ENCODE measurements at places on chromosomes 2 and 18.
A peak's percentile ranks its signal among the peaks of the same experiment; 100 is the strongest.

GRCh38 chr2:11012131-11012693 lies 100.5 kb downstream of the KCNF1 start:
- no peak for DNase-seq

DNA sequence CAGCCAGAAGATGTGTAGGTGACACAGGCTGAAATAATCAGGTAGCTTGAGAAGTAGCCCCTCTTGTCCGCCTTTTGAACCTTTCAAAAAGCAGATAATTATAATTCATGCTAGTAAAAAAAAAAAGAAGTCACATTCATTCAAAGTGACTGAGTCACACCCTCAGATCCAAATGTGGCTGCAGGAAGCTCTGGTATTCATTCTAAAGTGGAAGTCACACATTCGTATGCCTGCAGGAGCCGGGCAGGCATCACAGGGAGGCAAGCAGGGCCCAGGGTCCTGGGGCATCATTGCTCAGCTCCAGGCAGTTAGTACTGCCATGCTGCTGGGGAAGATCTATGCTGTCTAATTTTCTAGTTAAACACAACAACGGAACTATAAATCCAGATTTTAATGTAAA lies 21.7 kb upstream of the RAB11FIP5 start:
- DNase-seq: no peak

DNA sequence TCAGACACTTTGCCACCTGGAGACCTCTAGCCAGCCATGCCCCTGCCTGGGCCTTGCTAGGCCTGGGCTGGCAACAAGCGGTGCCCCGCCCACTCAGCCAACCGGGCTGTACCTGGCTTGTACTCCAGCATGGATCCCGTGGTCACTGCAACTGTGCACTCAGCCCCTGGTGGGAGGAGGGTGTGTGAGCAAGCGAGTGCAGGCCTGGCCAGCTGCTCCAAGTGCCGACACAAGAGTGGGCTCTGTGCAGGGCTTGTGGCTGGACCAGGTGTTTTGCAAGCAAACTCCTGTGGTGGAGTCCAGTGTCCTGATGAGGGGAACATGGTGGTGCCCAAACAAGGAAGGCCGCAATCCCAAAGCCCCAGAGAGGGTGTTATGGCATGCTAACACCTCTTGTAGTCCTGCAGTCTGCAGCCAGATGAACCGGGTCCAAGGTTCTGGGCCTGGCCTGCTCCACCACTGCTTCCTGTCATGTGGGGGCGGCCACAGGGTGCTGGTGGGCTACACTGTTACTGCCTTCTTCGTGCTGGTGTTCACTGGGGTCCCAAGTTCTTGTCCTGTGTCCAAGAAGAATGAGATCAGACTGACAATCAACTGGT lies 60.1 kb upstream of the CD28 start:
- DNase-seq: no peak

GRCh38 chr2:187497858-187498463 lies 49.9 kb upstream of the CALCRL start:
- DNase-seq: no peak

DNA sequence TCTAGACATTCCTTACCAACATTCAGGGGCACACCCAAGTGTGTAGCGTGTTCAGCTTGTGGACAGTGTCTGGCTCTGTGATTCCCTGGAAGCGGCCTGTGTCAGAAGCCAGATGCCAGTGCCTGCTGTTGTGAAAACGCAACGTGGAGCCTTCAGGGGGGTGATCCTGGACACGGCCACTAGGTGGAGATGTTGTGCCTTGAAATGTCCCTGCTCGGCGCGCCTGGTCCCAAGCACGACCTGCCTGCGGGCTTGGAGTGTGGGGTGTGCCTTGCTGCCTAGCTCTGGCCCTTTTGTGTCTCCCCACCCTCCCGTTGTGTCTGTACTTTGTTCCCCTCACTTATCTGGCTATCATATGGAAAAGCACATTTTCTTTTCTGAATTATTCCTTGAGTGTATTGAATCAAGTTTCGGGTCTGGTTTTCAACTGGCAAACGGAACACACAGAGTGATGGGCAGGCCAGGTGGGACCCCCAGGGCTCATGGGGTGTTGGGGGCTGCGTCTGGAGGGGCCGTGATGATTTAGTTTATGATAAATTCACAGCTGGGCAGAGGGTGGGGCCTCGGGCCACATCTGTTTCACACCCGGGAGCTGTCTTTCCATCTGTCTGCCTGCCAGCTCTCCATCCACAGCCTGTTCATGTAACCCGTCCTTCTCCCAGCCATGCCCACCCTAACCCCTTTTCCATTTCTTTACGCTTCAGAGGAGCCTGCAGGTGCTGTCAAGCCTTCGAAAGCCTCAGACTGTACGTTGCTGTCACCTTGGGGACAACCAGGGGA lies 95.5 kb downstream of the DYSF start:
- DNase-seq: peak; percentile 12

DNA sequence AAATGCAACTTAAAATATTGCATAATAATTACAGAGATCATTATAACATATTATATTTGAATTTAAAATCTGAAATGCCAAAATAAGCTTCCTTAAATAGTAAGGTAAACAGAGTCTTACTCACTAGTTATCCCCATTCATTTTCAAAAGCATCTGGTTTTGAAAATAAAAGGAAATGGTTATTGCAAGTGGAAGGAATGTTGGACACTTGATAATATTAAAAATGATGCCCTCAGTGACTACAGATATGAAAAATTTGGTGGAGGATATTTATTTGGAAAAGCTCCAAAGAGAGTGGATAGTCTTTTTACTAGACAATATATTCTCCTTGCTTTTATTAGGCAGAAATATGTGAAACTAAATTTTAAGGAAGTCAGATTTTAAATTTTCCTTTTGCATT lies 39.7 kb downstream of the CDH19 start:
- no peak for DNase-seq

DNA sequence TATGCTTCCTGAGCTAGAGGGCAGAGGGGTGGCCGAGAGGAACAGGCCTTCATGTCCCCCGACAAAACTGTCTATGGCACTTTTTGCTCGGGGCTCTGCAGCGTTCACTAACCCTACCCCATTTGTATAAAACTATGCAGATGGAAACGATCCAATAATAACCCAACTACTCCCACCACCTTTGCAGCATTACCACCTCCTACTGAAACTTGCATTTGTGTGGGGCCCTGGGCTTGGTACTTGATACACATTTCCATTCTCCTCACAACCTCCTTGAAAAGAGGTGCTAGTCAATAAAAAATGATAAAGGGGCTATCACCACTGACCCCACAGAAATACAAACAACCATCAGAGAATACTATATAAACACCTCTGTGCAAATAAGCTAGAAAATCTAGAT lies 63.5 kb upstream of the FOSL2 start:
- DNase-seq: no peak

GRCh38 chr2:232980683-232981082 lies 32.4 kb downstream of the NGEF start:
- no peak for DNase-seq

GRCh38 chr2:99354070-99354469 lies 16.9 kb downstream of the EIF5B start:
- no peak for DNase-seq

GRCh38 chr18:986051-986450 lies 81.4 kb downstream of the ADCYAP1 start:
- DNase-seq: no peak

DNA sequence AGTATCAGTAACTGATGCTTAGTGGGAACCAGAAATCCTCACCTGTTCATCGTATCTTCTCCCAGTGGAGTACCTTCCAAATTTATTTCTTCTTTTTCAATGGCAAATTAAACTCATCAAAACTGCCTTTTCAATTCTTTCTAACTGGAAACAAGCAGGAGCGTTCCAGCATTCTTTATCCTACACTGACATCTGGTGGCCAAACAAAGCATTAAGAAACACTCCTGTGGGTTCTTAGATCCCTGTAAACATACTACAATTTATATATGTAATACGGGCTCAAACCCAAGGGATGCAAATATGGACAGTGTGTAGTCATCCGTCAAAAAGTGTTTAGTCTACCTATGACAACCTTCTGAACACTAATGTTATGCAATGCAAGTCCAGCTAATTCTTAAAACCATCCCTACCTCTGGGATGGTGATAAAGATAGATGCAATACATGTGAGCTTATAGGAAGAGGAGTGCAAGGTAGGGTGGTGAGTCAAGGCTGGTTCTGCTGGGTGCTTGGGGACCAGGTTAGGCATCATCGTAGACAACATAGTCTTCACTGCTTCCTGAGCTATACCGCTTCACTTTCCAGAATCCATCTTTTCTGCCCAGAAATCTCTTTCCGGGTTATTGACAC lies 375.0 kb downstream of the CTNNA2 start:
- no peak for DNase-seq

DNA sequence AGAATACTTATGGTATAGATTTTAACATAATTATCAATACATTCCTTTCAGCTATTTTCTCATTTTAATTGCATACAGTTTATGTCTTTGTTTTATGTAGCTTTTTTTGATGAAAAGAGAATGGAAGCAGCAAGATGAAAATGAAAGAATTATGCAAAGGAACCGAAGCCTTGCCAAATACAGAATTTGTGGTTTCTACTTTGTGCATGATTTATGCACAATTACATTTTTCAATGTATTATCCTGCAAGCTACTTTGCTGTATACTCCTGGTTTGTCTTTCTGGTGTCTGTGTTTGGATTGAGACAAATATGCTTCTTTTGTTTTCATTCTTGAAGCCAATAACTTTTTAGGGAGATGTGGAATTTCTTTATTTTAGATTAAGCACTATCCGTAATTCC lies 1642.6 kb upstream of the CELF4 start:
- DNase-seq: no peak

GRCh38 chr2:11093467-11093866 lies 61.8 kb upstream of the SLC66A3 start:
- no peak for DNase-seq

DNA sequence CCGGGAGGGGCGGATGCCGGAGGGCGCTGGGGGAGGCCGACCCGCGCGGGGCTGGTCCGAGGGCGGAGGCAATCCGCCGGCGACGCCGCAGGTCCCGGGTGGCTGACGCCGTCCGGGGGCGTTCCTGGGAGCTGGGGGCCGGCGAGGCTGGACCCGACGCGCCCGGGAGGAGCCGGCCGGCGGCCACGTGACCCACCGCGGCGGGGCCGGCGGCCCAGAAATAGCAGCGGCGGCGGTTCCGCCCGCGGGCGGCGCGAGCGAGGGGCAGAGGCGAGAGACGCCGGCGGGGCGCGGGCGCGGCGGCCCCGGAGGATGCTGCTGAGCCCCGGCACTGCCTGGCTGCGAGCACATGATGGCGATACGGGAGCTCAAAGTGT lies at the start of gene RAB31:
TSS of gene RAB31 (plus strand) at position 245 of the 377 bp plus-strand sequence. CDS start at position 350, 105 bp downstream.
- DNase-seq: no peak

DNA sequence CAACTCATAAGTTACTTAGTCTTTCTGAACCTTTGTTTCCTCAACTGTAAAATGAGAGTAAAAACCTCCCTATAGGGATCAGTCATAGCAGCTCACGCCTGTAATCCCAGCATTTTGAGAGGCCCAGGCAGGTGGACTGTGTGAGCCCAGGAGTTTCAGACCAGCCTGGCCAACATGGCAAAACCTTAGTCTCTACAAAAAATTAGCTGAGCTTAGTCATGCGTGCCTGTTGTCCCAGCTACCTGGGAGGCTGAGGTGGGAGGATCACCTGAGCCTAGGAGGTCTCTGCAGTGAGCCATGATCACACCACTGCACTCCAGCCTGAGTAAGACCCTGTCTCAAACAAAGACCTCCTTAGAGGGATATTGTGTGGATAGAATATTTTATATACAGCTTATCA lies 2.3 kb downstream of the GPR155 start:
- no peak for DNase-seq

- DNase-seq: no peak
Observed at GRCh38 chr2:121771976-121772742, 16.7 kb downstream of the TSN start.

- DNase-seq: no peak
Observed at GRCh38 chr2:99825630-99826029, 316.8 kb downstream of the AFF3 start.

- no peak for DNase-seq
Observed at GRCh38 chr2:200348897-200349563, 42.5 kb downstream of the SPATS2L start.

DNA sequence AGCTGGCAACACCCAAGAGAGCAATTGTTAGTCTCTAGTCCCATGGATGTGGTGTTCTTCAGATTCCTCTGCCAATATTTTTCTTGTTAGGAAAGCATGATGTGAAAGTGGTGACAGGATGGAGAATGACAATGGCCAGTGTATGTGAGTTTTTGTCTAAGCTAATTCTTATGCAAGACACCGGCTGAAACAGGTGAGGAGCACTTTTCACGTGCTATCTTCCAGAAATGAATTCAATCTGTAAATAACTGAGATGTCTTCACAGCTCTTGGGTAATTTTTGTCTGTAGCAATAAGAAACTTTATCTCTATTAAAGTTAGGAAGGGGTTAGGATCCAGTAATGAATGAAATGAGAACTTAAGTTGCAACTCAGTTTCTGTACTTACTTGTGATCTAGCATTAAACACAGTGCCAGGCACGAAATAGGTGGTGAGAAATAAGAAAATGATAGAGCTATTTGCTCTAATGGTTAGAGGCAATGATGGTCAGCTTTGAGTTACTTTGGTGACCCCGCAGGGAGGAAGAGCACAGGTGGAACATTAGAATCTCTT lies 676 bp upstream of the AGPS start:
- no peak for DNase-seq

- DNase-seq: no peak
Observed at GRCh38 chr18:52678034-52678433, 338.0 kb downstream of the DCC start.

DNA sequence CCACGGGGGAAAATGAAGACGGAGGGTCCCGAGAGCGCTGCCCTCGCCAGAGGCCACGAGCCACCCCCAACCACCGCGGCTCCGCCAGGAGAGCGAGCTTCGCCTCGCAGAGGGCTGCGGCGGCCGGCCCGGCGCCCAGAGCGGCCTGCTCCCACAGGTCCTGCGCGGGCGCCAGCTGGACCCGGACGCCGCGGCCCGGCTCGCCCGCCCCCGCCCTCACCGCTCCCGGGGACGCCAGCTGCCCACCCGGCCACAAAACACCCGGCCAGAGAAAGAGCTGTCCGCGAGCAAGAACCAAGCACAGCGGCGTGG lies 709 bp downstream of the PTPN2 start:
- DNase-seq: no peak

DNA sequence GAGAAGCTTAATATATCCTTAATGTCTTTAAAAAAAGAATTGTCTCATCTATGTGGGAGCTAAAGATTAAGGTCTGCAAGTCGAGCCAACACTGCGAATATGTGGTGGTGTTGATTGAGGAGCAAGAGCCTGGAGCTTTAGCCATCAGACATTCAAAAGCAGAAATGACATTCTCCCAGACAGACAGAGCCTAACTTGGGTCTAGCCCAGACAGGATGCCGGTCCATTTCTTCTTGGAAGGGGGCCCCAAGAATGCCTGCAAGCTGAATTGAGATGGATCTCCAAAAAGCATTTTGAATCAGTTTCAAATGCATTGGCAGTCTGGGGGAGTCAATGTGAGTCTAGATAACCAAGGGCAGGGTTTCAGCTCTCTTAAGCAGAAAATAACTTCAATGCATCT lies 30.1 kb upstream of the EML4 start:
- no peak for DNase-seq

DNA sequence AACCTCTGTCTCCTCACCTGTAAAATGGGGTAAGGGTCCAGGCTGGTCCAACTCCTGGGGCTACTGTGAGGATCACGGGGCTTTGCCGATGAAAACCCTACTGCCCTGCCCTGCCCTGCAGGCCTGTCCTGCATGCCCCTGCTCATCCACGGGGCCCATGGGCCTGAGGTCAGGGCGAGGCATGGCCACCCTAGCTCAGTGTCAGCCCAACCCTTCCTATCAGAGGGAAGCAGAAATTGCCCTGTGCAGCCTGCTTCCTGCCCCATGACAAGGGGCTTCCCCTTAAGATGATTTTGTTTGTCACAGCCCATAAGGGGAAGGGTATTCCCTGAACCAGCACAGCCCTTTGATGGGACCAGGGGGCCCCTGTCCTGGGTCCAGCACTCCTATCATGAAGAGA lies 353.6 kb upstream of the ID2 start:
- no peak for DNase-seq

GRCh38 chr2:238449909-238450417 lies 23.2 kb downstream of the ASB1 start:
- DNase-seq: no peak

Data from activated CD4-positive, CD25-positive, alpha-beta regulatory T cell (primary cell).